Activated CD8-positive, alpha-beta memory T cell treated with anti-CD3 and anti-CD28 coated beads for 1 hour (primary cell): ENCODE measurements at places on chromosomes 5 and 9.

DNA sequence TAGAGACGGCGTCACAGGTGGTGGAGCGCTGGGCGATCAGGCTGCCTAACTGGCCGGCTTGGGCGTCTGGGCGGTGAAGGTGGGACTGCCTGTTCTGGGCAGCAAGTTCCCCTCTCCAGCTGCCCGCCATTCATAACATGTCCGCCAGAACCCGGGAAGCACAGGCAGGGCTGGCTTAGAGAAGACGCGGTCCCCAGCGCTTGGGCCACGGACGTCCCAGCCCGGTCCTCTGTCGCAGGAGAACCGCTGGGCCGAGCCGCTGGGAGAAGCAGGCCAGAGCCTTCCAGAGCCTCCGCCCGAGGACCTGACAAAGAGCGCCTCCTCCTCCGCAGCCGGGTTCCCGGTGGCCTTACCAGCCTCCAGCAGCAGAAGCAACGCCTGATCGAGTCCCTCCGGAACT is 15.2 kb upstream of the HAND1 start:
- DNase-seq = no peak

DNA sequence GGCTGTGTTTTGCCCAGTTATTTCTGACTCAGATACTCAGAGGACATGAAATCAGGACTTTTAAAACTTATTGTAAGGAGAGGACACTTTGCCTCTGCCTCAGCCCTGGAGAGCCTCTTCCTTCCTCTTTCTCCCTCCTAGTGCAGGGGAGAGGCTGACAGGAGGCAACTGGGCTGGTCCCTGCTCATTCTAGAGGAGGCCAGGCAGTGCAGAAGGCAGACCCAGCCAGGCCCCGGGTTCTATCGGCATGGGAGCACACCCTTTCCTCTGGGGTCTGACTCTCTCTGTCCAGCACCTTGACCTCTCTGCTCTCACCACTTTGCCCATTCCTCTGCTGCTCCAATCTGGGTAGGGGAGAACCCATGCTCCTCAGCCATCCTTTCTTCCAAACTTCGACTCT is 16.0 kb upstream of the SMIM32 start:
- DNase-seq = no peak

DNA sequence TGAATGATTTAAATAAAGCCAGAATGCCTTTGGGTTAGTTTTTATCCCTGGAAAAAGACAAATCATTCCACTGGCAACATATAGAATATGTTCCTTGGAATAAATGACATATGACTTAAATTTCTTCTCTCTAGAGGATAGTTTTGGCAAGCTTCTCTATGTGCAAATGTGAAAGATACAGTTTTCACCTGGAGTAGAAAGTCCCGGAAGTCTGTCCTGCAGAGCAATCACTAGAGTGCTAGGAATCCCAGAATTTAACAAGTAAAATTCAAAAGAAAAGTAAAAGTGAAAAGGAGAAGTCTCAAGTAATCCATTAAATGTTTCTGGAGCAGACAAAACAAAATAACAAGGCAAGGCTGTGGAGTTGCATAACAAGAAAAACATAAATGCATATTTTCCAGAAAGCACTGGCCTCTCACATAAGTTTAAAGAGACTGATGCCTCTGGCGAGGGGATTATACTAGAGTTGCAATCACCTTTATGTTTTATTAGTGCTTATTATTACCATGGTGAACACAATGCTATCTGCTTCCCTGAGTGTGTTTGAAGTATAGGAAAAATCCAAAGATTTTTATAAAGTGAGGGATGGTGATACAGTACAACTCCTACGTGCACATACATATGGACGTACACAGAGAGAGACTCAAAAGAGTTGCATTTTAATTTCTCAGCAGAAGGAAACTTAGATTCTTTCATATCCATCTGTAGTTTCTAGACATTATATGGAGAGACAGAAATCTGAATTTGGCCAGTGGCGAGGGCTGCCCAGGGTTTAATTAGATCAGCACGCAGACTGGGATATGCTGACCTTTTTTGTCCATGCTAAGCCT is 188.3 kb upstream of the ANKRD55 start:
- no peak for DNase-seq

DNA sequence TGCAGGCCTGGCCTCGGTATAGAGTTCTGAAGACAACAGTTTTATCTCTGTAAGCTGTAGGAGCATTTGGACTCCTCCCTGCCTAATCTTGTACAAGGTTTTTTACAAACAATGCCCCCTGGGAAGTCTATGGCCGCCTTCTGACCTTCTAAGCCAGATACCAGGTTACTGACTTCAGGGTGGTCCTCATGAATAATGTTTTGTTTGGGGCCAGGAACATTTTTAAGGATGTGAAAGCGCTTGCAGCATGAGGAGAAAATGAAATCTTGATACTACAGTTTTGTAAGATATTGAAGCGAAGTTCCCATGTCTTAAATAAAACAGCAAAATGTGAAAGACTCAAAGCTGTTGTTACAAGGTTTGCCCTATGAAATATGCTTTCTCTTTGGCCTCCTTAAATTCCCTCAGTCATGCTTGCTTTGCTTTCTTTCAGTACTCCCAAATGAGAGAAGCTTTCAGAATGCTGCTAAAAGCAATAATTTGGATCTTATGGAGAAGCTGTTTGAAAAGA is 5.2 kb downstream of the ANKDD1B start:
- DNase-seq = no peak

DNA sequence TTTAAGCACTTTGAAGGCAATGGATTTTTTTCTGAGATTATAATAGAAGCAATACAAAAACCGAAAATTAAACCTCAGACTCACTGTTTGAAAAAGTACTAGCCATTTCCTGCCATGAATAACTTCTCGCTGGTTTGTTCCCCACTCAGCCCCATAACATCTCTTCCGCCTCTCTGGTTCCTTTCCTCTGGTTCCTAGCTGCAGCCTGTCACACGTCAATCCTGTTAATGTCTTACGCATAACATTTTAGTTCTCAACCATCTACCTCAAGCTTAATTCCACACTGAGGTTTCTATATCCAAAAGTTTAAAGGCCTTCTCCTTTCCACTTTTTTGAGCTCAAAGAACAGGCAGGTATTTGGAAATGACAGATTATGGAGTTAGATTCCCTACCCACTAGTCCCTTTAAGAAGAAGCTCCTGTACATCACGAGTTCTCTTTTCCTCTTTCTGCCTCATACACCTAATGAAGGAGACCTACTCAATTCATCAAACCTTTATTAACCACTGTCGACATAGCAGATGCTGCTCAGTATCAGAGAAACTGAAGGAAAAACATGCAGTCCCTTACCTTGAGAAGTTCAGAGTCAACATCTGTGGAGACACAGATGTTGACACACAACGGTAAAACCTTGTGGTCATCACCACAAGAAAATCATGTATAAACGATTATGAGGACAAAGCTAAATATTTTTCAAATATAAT is 243.0 kb upstream of the PTGER4 start:
- no peak for DNase-seq

GRCh38 chr9:38024036-38024681 is 44.9 kb downstream of the SHB start:
- no peak for DNase-seq

GRCh38 chr9:93111001-93111370 is 15.0 kb downstream of the CARD19 start:
- DNase-seq = no peak

GRCh38 chr9:91985692-91986091 is 35.7 kb upstream of the ROR2 start:
- DNase-seq = no peak

DNA sequence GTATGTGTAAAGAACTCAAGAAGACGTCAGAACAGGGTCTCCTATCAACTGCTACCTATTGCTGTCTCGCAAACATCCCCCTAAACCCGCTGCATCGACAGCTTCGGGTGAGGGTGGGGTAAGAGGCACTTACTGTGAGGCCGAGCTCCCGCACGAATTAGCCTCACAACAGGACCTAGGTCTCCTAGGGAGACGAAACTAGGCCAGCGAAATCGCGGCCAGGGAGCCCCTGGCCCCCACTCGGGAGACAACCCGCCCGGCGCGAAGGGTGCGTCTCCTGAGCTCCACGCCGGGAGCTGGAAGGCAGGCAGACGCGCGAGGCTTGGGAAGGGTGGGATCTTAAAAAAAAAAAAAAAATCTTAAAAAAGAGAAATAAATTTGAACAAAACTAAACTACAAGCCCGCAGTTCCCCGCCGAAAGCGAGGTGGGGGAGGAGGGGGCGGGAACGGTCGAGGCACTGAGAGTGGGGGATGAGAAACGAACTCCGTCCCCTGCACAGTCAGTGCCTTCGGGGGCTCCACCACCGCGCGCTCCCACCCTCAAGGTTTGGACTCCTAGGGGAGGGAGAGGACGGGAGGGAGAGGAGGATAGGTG is 33.0 kb upstream of the NFIB start:
- no peak for DNase-seq

DNA sequence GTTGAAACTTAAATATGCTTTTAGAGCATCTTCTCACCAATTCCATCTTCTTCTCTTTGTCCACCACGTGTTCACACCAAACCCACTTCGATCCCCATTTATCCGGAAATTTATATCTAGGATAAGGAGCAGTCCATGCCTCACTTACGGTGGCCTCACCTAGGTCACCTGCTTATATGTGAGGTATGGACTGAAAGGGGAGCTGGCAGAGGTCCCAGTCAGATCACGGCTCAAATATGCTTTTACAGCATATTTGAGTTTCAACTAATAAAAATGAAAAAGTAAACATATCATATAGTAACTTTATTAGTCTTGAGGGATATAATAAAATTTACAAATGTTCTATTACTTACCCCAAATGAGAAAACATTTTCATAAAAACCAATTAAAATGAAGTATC is 508.4 kb downstream of the CDH18 start:
- no peak for DNase-seq

DNA sequence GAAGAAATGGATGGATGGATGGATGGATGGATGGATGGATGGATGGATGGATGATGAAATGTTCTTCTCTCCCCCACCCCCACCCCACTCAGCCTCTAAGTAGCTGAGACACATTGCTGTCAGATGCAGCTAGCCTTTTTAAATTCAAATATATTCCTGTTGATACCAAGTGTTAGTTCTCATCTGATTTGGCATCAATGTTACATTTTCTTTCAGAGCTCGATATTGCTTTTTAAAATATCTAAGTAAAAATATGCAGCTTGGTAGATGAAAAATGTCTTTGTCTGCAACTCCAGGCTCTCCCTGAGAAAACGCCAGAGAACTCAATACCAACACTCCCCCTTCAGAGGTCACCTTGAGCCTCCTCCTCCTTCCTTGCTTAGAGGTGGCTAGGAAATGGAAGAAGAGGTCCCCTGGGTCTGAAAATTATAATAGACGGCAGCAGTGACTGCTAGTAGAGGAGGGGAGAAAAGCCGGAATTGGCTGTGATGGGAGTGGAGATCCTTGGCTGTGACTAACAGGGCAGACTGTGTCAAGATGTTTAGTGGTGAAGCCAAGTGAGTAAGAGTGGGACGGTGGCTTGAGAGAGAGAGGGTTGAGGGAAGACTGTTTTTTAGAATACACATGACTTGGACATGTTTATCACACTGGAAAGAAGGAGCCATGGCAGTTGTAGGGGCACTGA is 156.0 kb downstream of the ZNF462 start:
- no peak for DNase-seq

DNA sequence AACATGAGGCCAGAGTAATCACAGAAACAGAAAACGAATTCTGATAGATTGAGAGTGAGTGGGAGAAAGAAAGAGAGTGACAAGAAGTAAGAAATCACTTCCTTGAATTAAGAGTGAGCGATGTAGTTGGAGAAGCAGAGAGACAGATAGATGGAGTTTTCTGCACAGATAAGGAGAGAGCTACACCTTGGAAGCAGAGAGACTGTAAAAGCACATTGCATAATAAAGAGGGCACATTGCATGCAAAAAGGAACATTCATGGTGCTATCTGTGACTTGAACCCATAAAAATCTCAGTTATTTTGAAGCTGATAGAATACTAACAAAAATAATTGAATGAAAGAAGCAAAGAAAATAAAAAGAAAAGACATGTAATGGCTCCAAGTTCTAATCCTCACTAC is 943.8 kb downstream of the NR2F1-AS1 start:
- no peak for DNase-seq

DNA sequence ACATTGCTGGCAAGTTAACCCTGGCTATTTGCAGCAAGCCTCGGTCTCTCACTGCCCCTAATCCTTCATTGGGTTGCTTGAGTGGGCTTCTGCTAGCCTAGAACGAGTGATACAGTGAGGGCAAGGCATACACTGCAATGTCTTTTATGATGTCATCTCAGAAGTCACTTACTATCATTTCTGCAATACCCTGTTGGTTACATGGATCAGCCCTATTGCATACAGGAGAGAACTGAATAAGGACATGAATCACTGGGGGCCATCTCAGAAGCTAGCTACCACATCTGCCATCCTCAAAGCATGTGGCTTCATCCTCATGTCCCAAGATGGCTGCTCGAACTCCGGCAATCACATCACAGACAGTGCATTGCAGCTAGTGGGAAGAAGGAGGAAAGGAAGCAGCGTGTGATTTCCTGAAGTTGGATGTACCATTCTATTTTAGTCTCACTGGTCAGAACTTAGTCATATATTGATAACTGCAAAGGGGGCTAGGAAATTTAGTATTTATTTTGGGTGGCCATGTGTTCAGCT is 33.3 kb upstream of the CDKN2AIPNL start:
- no peak for DNase-seq

DNA sequence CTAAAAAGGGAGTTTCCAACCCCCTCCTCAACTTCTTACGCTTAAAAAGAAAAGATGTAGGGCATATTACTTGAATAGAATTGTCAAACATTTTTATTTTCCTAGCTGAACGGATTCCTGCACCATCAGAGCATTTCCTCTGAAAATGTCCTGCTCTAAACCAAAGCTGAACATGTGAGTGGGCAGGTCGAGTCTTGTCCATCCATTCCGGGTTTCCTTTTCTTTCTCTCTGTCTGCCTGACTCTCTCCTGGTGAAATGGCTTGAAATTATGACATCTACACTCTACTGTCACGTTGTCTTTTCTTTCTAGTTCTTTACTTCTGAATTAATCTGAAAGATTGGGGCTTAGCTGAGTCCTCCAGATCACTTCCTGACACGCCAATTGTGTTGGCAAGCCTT is 39.2 kb upstream of the PTPN3 start:
- no peak for DNase-seq

GRCh38 chr5:91379246-91379913 is 3.7 kb downstream of the ARRDC3 start:
- DNase-seq = no peak

- no peak for DNase-seq
Measured at GRCh38 chr9:16043756-16044578, 491.1 kb downstream of the CCDC171 start.

GRCh38 chr5:163607256-163607655 is 101.8 kb downstream of the MAT2B start:
- DNase-seq = no peak

GRCh38 chr5:61498121-61498520 is 166.1 kb downstream of the ZSWIM6 start:
- no peak for DNase-seq

DNA sequence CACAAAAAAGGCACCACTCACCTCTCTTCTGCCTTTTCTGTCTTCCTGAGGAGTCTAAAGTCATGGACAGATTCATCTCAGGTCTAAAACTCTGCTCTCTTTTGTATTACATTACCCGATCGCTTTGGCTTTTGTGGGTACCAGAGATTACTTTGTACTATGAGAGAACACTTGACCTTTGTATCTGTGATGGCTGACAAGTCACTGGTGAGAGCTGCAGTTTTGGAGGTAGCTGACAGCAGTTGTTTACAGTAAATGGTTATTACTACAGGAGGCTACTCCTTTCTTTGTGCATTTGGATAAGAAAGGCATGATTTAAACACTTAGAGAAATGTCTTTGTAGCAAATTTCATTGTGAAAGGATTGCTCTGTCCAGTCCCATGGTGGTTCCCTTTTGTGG is 307.3 kb downstream of the FBXL17 start:
- DNase-seq = no peak

GRCh38 chr5:56297851-56298250 is 64.7 kb upstream of the ANKRD55 start:
- DNase-seq = no peak

GRCh38 chr9:19409401-19410194 is 789 bp downstream of the ACER2 start:
- no peak for DNase-seq
